ENCODE measurements at places on chromosomes 13 and 19.

DNA sequence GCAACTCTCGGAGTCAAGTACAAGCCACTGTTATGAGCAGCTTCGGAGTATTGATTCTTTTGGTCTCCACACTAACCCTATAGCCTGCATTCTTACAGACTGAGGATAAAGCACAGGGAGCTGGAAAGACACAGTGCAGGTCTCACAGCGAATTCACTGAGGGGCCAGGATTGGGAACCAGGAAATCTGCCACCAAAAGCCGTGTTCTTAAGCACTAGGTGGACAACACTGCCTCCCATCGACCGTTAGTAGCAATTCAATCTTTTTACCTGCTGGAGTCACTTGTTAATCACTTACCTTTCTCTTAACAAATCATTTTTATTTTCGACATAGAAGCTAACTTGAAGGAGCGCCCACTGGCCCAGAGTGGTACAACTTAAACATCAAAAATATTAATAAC, 6.3 kb downstream of the PMIS2 start:
- DNase-seq = no peak

GRCh38 chr19:4064496-4065260, 2.0 kb downstream of the ZBTB7A start:
- DNase-seq = peak; percentile 37

DNA sequence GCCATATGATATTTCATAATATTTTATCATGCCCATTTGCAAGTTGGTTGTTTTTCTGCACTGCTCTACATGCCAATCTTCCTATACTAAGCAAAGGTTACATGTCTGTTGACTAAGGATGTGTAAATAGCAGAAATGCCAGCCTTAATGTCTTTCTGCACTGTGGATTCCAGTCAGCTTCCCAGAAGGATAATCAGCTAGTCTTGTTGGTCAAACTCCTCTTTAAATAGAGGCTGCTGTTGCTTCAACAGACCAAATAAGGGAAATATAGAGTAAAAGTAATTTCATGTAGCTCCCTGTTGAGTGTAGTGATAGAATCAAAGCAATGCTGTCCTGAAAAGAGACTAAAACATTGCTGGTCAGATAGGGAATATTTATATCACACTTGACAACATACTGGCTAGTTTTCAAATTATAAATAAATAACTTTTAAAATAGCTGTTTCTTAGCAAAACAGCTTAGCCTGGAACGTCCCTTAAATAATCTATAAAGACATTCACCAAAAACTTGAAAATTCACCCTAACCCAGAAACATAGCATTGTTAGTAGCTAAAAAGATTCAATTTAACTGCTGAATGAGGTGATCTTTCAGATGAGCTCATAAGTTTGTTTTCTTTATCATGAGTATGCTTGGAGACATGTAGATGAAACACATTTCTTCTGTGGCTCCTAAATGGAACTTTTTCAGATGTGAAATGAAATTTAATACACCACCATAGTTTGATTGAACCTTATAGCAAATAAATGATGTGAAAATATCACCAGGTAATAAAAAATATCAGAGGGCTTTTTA, 56.6 kb downstream of the FRY start:
- no peak for DNase-seq

DNA sequence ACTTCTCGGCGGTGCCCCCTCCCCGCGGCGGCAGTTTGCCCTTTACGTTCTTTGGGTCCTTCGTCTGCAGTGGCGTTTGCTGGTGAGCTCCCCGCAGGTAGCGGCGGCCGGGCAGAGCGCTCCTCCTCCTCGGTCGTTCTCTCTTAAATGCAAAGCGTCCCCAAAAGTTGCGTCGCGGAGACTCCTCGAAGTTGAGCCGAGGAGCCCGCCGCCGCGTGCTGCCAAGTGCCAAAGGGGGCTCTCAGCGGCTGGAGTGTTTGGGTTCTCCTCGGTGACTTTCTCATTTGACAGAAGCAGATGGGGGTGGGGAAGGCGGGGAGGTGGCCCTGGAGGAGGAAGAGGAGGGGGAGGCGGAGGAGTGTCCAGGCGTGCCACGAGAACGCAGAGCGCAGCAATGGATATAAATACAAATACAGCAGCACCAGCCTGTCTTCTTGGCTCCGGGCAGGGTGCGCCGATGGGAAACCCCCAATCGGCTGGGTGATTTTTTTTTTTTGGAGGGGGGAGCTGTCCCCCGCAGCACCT, at the start of gene SOX21:
SOX21 (minus strand) TSS at position 259 of the 525 bp plus-strand sequence. CDS start 496 bp downstream, outside the sequence.
- DNase-seq = peak; percentile 43

- DNase-seq = no peak
These were observed 429.5 kb downstream of the COG6 start for GRCh38 chr13:40084934-40085333.

DNA sequence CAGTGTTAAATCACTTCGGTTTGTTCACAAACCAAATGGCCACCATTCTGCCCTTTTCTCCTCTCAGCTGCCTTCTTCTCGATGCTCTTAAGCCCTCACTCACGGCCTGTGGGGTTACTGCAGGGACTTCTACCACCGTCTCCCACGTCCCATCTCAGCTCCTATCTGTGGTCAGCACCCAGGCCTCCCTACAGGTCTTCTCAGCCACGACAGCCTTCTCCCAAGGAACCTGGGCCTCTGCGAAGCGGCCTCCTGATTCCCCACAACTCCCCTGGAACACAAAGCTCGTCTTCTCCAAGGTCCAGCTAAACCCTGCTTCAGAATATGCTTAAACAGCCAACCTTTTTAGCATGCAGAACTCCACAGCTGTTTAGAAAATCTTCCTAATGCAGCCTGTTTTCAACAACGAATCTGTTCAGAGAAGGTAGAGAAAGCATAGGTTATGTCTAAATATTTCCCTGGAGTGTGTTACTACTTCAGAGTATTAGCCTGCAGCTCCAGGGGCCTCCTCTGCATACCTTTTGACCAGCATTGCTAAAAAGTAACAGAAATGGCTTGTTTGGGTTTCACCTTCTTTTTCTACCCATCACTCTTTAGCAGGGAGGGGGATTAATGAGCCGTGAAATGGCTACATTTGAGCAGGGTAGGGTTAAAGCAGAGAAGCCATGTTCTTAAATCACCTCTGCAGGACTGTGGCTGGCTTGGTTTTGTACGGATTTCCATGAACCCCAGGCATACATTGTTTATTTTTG, 104.0 kb downstream of the COL4A2 start:
- no peak for DNase-seq

- no peak for DNase-seq
These were observed 3.5 kb downstream of the KCTD15 start for GRCh38 chr19:33800012-33800680.

DNA sequence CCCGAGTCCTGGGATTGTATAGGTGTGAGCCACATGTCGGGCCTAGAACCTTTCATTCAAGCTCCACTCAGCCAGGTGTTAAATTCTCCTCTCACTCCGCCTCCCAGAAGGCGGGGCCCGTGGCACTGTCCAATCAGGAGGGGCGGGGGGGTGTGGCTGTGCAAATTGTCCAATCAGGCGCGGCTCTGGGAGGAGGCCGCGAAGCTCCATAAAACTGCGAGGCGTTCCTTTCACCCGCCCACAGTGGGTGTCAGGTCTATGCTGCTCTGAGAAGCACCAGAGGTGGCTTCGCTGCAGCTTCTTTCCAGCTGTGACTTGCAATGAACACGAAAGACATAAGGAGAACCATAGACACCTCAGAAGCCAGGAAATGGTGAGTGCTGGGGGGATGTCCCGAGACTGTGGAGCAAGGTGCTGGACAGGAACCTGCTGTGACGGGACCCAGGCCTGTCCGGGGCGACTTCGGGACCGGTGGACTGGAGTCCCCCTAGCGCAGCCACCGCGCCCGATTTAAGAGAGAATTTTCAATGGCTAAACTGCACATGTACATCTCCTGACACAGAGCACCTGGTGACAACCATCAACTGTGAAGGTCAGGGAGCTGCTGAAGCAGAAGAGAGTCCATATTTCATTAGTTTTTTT, 3.0 kb upstream of the ZNF136 start:
- no peak for DNase-seq

DNA sequence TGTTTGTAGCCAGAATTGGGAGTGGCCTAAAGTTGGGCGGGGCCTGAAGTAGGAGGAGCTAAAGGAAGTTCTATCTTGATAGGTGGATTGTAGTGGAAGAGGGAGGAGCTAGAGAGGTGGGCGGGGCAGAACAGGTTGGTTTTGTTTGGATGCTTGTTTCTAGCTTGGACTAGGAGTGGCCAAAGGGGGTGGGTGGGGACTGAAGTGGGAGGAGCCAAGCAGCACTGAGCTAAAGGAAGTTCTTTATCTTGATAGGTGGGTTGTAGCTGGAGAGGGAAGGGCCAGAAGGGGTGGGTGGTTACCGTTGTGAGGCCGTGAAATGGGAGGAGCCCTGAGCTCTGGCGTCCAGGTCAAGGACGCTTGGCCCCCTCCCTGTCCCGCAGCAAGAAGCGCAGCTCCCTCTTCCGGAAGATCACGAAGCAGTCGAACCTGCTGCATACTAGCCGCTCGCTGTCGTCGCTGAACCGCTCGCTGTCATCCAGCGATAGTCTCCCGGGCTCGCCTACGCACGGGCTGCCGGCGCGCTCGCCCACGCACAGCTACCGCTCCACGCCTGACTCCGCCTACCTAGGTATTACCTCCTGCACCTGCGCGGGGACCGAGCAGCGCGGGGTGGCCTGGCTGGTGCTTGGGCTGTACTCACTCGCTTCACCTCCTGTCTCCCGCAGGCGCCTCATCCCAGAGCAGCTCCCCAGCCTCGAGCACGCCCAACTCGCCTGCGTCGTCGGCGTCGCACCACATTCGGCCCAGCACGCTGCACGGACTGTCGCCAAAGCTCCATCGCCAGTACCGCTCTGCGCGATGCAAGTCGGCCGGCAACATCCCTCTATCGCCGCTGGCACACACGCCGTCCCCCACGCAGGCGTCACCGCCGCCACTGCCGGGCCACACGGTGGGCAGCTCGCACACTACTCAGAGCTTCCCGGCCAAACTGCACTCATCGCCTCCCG, 8.0 kb downstream of the DNASE2 start:
- no peak for DNase-seq

- DNase-seq = no peak
These were observed 820 bp upstream of the REXO1 start for GRCh38 chr19:1849132-1849474.
